Right atrium auricular region (tissue), 2 donors: ENCODE measurements at places on chromosomes 2 and 18. TPM values are rescaled to one million over a fixed set of nuclear protein-coding genes. Genes with fewer than 3 reads are reported as not detected.

- peak; percentile 89 for DNase-seq
Measured at GRCh38 chr2:217988014-217988839, 14.6 kb downstream of the TNS1 start.

DNA sequence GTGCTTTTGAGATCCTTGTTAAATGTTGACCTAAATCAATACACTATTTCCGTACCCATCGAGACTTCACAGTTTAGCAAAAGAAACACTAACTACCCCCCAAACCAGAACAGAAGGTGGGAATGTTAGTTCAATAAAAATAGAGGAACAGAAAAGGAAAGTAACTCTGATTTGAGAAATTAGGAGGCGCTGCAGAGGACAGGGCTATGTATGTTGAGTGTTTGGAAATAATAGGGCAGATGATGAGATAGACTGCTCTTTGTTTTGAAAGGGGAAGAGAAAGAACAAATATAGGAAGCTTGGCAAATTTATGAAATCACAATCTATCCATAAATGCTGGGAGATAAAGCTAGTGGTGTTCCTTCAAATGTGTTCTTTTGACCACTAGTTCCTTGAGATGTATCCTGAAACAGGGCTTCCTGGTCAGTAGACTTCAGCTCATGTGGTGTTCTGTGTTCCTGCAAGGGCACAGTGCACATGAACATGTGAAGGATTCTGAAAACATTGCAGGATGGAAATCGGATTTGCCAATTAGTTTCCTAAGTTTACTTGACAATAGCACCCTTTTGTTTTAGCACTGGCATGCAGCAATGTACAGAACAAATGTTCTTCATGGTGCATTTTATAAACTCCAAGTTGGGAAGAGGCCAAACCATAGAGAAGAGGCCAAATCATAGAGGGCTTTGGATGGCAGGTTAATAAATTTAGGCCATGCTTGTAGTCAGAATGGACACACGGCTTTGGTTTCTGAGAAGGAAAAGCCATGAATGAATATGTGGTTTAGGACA lies 39.8 kb downstream of the RHBDD1 start:
- DNase-seq, result no peak

GRCh38 chr2:45932278-45932975 lies 281.0 kb downstream of the PRKCE start:
- no peak for DNase-seq

The STRN gene
- total RNA-seq, result 34.5 TPM

The PPIG gene
- total RNA-seq, result 28.4 TPM

The CHRNG gene
- total RNA-seq, result not detected
